ENCODE measurements at places on chromosomes 11 and 22. TPM values are rescaled to one million over a fixed set of nuclear protein-coding genes. Genes with fewer than 3 reads are reported as not detected.

Gene HEPHL1
- total RNA-seq: not detected

Gene OR2AG2
- total RNA-seq: 0.08 TPM

Gene OR52H1
- total RNA-seq: not detected

Gene RIC3
- not detected for total RNA-seq

Gene NAALADL1
- not detected for total RNA-seq

Gene MGAT3
- 9.4 TPM for total RNA-seq

Gene TSGA10IP
- total RNA-seq: not detected

Gene OR2D3
- not detected for total RNA-seq

Gene OR2D2
- not detected for total RNA-seq

Gene SULT4A1
- total RNA-seq: 0.26 TPM

Gene TMEM80
- total RNA-seq: 43.9 TPM

Gene SUSD2
- 4.2 TPM for total RNA-seq

Gene VPS51
- total RNA-seq: 122 TPM

Gene P2RY2
- total RNA-seq: not detected

Gene PYGM
- 0.73 TPM for total RNA-seq

Gene KRTAP5-9
- not detected for total RNA-seq

Gene LRP4
- total RNA-seq: 54.1 TPM

- H3K4me1 ChIP-seq: no peaks in the 10 kb centered on the region
- no peak overlapping the region for H3K27ac ChIP-seq
- H3K4me3 ChIP-seq: no peak overlapping the region
- H3K36me3 ChIP-seq: no peaks in the 10 kb centered on the region
Observed at GRCh38 chr11:101169944-101170343, 40.3 kb upstream of the PGR start.

DNA sequence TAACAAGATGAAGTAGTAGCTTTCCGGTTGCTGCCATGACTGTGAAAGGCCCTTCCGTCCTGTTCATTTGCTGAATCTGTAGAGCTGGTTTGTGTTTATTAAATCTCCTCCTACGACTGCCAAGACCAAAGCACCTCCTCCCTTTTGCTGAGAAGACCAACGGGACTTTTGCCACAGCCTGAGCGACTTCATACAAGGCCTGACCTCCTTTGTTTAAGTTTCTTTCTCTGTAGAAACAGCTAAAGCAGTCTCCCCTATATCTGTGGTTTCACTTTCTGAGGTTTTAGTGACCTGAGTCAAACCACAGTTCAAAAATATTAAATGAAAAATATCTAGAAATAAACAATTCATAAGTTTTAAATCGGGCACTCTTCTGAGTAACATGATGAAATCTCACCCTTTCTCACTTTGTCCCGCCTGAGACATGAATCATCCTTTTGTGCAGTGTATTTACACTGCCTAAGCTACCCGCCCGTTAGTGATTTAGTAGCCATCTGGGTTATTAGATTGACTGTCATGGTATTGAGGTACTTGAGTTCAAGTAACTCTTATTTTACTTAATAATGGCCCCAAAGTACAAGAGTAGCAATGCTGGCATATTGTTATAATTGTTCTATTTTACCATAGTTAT is 119.1 kb upstream of the LRRC4C start:
- no peaks in the 10 kb centered on the region for H3K27me3 ChIP-seq
- H3K36me3 ChIP-seq: no peaks in the 10 kb centered on the region
- no peak overlapping the region for H3K4me3 ChIP-seq

DNA sequence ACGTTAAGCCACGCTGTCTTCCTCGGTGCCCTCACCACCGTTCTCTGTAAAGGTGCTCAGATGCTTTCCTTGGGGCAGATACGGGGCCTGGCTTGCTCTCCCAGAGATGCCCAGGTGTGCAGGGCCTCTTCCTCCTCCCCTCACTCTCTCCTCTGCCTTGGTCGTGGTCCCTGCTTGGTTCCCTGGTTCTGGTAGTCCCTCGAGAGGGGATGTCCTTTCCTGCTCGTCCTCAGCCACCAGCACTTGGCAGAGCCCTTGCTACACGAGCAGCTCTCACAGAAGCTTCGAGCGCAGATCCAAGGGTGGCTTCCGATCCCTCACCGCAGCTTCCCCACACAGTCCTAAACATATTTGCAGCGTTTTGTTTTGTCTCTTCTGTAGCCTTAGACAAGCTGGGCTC is 298.8 kb downstream of the TBC1D22A start:
- no peaks in the 10 kb centered on the region for H3K4me1 ChIP-seq
- no peak overlapping the region for H3K4me3 ChIP-seq
- H3K36me3 ChIP-seq: peaks cover 10% of the 10 kb centered on the region
- no peak for DNase-seq

GRCh38 chr11:34627197-34627596 is 6.3 kb downstream of the EHF start:
- H3K27ac ChIP-seq: no peak overlapping the region
- no peak overlapping the region for H3K4me3 ChIP-seq
- H3K36me3 ChIP-seq: no peaks in the 10 kb centered on the region
- H3K27me3 ChIP-seq: peaks cover 20% of the 10 kb centered on the region
- H3K4me1 ChIP-seq: peaks cover 10% of the 10 kb centered on the region
- DNase-seq: no peak

DNA sequence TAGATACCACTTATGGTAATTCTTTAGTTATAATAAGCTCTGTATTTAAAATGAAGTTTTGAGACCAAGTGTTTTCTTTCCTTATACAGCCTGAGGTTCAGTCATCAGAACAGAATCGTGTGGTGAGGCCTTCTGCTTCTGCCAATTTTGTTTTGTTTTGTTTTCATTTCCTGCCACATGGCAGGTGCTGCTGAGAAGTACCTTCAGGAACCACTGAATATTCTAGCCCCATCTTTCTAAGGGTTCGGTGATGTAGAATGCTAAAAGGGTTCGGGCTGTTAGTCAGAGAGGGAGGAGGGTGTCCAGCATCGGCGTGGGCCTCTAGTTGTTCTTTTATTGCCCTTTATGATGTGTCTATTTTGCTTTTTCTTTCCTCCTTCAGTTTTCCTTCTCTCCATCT is 25.8 kb downstream of the TNRC6B start:
- no peak overlapping the region for H3K4me3 ChIP-seq
- peaks cover 6% of the 10 kb centered on the region for H3K36me3 ChIP-seq
- H3K27me3 ChIP-seq: no peaks in the 10 kb centered on the region
- peaks cover 45% of the 10 kb centered on the region for H3K4me1 ChIP-seq

DNA sequence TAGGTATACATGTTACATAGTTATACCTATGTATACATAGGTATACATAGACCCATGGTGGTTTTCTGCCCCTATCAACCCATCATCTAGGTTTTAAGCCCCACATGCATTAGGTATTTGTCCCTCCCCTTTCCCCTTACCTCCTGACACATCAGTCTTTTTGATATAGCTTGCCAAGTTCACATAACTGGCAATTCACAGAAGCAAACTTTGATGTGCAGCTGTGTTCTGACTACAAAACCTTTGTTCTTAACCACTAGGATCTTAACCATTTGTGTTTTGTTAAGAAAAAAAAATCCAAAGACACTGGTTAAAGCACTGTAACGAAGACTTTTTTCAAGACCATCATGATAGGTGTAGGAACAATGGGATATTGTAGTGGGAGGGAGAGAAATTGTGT is 42.9 kb upstream of the SLC5A1 start:
- H3K27me3 ChIP-seq: no peaks in the 10 kb centered on the region
- no peak overlapping the region for H3K27ac ChIP-seq
- no peaks in the 10 kb centered on the region for H3K4me1 ChIP-seq
- no peak for DNase-seq
- no peak overlapping the region for H3K4me3 ChIP-seq
- no peaks in the 10 kb centered on the region for H3K36me3 ChIP-seq

- H3K4me1 ChIP-seq: no peaks in the 10 kb centered on the region
- H3K36me3 ChIP-seq: no peaks in the 10 kb centered on the region
- no peak overlapping the region for H3K4me3 ChIP-seq
- DNase-seq: no peak
- no peak overlapping the region for H3K27ac ChIP-seq
Observed at GRCh38 chr11:96990914-96991313, 601.1 kb downstream of the JRKL start.

DNA sequence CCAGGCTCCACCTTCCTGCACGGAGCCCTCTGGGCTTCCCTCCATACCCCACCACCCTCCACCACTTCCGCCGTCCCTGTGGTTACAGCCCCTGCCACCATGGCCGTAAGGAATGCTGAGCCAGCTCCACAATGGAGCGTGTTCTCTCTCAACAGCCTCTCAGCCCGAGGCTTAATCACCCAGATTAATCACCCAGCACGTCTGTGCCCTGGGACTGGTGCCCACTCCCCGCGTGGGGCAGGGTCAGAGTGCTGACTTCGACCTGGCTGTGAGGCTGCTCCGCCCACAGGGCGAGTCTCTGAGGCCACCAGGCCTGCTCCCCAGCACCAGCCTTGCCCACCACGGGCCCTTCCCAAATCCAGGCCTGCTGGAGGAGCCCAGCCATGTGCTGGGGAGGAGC is 4.0 kb upstream of the TH start:
- H3K4me3 ChIP-seq: no peak overlapping the region
- H3K27me3 ChIP-seq: no peaks in the 10 kb centered on the region
- no peak for DNase-seq
- no peaks in the 10 kb centered on the region for H3K36me3 ChIP-seq

- H3K27me3 ChIP-seq: no peaks in the 10 kb centered on the region
- H3K36me3 ChIP-seq: no peaks in the 10 kb centered on the region
- H3K4me3 ChIP-seq: no peak overlapping the region
- no peaks in the 10 kb centered on the region for H3K4me1 ChIP-seq
- no peak for DNase-seq
Observed at GRCh38 chr11:134486704-134487103, 74.7 kb upstream of the B3GAT1 start.

DNA sequence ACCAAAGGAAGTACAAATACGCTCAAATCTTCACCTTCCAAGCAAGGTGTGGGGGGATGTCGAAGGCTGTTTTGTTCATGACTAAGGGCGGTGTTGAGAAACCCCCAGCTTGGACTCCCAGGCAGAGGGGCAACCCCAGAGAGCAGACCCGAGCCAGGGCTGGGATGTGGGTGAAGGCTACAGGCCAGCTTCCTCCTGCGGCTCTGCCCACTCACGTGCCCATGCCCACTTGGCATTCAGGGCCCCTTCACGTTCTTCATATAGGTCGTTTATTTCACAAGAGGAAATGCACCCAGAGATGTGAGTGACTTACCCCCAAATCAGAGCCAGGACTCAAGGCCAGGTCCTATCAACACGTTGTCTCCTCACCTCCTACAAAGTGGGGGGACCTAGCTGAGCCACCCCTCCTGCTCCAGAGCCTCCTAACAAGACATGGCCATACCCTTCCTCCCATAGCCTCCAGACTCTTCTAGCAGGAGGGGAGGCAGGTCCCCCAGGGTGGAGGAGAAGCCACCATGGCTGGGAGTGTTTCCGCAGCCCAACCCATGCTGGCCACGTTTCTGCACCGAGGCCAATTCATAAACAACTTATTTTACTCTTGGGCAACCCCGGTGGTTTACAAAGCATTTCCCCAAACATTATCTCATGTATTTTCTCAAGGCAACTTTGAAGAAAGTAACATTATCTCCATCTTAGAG is 22.0 kb downstream of the TMEM184B start:
- DNase-seq: no peak
- H3K36me3 ChIP-seq: peaks cover 20% of the 10 kb centered on the region
- no peak overlapping the region for H3K4me3 ChIP-seq
- no peaks in the 10 kb centered on the region for H3K27me3 ChIP-seq

GRCh38 chr11:120739780-120740179 is 228.2 kb downstream of the GRIK4 start:
- no peak for DNase-seq
- no peaks in the 10 kb centered on the region for H3K36me3 ChIP-seq
- no peak overlapping the region for H3K27ac ChIP-seq
- H3K4me3 ChIP-seq: no peak overlapping the region
- no peaks in the 10 kb centered on the region for H3K27me3 ChIP-seq

- peaks cover 32% of the 10 kb centered on the region for H3K27me3 ChIP-seq
- no peaks in the 10 kb centered on the region for H3K36me3 ChIP-seq
- H3K27ac ChIP-seq: no peak overlapping the region
- no peaks in the 10 kb centered on the region for H3K4me1 ChIP-seq
Observed at GRCh38 chr11:30566482-30566881, 19.7 kb downstream of the MPPED2 start.

GRCh38 chr22:43449205-43449830 is 37.5 kb downstream of the MPPED1 start:
- DNase-seq: no peak
- H3K27me3 ChIP-seq: peaks cover 4% of the 10 kb centered on the region
- H3K27ac ChIP-seq: no peak overlapping the region
- H3K4me1 ChIP-seq: no peaks in the 10 kb centered on the region

- no peaks in the 10 kb centered on the region for H3K36me3 ChIP-seq
- no peak overlapping the region for H3K4me3 ChIP-seq
- H3K27ac ChIP-seq: no peak overlapping the region
- peaks cover 23% of the 10 kb centered on the region for H3K4me1 ChIP-seq
- H3K27me3 ChIP-seq: peaks cover 4% of the 10 kb centered on the region
Observed at GRCh38 chr11:95519912-95520311, 269.7 kb downstream of the FAM76B start.

DNA sequence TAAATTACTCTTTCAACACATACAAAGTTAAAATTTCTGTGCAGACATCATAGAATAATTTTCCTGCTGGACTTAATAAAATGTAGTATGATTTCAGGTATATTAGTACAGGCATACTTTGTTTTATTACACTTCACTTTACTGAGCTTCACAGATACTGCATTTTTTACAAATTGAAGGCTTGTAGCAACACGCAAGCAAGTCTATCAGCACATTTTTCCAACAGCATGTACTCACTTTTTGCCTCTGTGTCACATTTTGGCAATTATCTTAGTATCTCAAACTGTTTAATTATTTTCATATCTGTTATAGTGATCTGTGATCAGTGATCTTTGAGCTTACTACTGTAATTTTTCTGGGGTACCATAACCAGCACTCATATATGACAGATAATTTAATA is 44.5 kb downstream of the BBOX1 start:
- peaks cover 43% of the 10 kb centered on the region for H3K4me1 ChIP-seq
- H3K27ac ChIP-seq: no peak overlapping the region
- no peak overlapping the region for H3K4me3 ChIP-seq
- peaks cover 7% of the 10 kb centered on the region for H3K36me3 ChIP-seq
- H3K27me3 ChIP-seq: no peaks in the 10 kb centered on the region

- no peak for DNase-seq
- H3K27ac ChIP-seq: peak overlapping the region; percentile 91
- peaks cover 66% of the 10 kb centered on the region for H3K4me1 ChIP-seq
- peak overlapping the region; percentile 2 for H3K4me3 ChIP-seq
- no peaks in the 10 kb centered on the region for H3K36me3 ChIP-seq
- no peaks in the 10 kb centered on the region for H3K27me3 ChIP-seq
Observed at GRCh38 chr11:122197066-122197987, 81.3 kb upstream of the BLID start.

DNA sequence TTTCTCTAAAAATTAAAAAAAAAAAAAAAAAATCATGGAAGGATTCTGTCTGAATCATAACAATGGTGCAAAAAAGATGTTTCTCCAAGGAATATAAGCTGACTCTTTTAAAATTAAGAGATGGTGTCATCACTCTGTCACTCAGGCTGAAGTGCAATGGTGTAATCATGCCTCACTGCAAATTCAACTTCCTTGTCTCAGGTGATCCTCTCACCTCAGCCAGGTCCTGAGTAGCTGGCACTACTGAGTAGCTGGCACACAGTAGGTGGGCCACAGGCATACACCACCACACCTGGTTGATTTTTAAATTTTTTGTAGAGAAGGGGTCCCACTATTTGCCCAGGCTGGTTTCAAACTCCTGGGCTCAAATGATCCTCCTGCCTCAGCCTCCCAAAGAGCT is 54.8 kb upstream of the YPEL1 start:
- H3K4me1 ChIP-seq: no peaks in the 10 kb centered on the region
- no peak for DNase-seq
- peaks cover 23% of the 10 kb centered on the region for H3K36me3 ChIP-seq
- no peaks in the 10 kb centered on the region for H3K27me3 ChIP-seq
- no peak overlapping the region for H3K4me3 ChIP-seq
